HFFc6 (cell line): ENCODE measurements at places on chromosomes 4 and X. TPM values are rescaled to one million over a fixed set of nuclear protein-coding genes. Genes with fewer than 3 reads are reported as not detected.

GRCh38 chr4:24796620-24797019 is 1.2 kb downstream of the SOD3 start:
- DNase-seq = no peak
- no peak overlapping the region for H3K27ac ChIP-seq
- peaks cover 28% of the 10 kb centered on the region for H3K4me1 ChIP-seq
- no peak overlapping the region for H3K4me3 ChIP-seq
- peaks cover 7% of the 10 kb centered on the region for H3K27me3 ChIP-seq

- H3K36me3 ChIP-seq = no peaks in the 10 kb centered on the region
- H3K27ac ChIP-seq = no peak overlapping the region
- no peaks in the 10 kb centered on the region for H3K4me1 ChIP-seq
- H3K27me3 ChIP-seq = peaks cover 4% of the 10 kb centered on the region
These were observed 1.1 kb upstream of the SHROOM4 start for GRCh38 chrX:50815120-50815519.

GRCh38 chr4:10762561-10762960 is 78.0 kb upstream of the CLNK start:
- no peak overlapping the region for H3K4me3 ChIP-seq
- peaks cover 3% of the 10 kb centered on the region; the same call in 1 of the 2 replicates for H3K27me3 ChIP-seq
- H3K27ac ChIP-seq = peak overlapping the region; percentile 53
- no peaks in the 10 kb centered on the region for H3K36me3 ChIP-seq
- peak; percentile 65 for DNase-seq

DNA sequence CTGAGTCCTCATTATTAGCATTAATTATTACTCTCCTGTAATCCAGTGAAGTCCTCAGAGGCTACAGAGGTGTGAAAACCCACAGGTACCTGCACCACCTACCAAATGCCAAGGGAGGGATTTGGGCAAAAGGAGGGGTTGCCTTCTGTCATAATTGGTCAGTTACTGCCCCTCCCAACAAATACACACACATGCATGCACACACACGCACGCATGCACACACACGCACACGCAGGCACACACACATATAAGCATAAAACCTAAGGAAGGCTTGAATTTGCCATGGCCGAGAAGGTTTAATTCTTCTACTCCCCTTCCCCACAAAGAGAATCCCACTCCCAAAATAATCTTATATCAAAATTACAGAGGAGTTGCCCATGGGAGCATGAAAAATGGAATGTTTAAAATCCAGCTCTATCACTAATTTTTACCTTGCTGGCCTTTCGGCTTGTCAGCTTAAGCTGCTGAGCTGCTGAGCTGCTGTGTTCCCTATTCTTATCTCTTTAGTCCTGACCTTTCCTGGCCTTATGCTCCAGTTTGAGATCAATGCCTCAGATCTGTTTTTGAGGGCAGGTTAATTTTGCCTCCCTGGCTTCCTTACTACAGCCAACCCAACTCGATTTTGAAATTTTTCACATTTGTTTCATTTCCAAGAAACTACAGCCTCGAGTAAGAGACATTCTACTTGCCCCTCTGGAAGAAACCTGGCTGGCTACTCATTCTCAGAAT is 95.0 kb downstream of the CAMK2D start:
- DNase-seq = no peak
- H3K27ac ChIP-seq = no peak overlapping the region; the same call in 1 of the 2 replicates
- H3K27me3 ChIP-seq = peaks cover 2% of the 10 kb centered on the region
- H3K4me1 ChIP-seq = peaks cover 13% of the 10 kb centered on the region
- H3K4me3 ChIP-seq = no peak overlapping the region

GRCh38 chr4:56048702-56049431 is 100.1 kb downstream of the CEP135 start:
- no peak overlapping the region for H3K27ac ChIP-seq
- H3K36me3 ChIP-seq = no peaks in the 10 kb centered on the region
- H3K4me3 ChIP-seq = peak overlapping the region; percentile 82
- H3K4me1 ChIP-seq = peaks cover 9% of the 10 kb centered on the region

DNA sequence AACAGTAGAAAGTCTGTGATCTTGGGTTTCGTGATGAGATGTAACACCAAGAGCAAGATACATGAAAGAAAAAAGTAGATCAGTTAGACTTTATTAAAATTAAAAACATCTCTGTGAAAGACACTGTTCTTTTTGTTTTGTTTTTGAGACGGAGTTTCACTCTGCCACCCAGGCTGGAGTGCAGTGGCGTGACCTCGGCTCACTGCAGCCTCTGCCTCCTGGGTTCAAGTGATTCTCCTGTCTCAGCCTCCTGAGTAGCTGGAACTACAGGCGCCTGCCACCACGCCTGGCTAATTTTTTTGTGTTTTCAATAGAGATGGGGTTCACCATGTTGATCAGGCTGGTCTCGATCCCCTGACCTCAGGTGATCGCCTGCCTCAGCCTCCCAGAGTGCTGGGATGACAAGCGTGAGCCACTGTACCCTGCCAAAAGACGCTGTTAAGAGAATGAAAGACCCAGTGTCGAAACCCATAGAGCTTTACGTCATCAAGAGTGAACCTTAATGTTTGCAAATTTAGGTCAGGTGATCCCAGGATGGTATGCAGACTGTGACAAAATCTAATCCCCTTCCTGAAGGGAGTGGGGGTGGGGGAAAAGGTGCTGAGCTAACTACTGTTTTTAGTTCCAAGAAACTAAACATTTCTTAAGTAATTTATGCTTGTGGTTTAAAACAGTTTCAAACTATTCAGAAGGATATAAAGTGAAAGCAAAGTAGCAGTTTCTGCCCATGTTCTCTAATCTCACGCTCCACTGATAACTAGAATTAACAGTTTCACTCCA is 8.0 kb downstream of the OFD1 start:
- H3K4me3 ChIP-seq = no peak overlapping the region
- no peak for DNase-seq
- peaks cover 5% of the 10 kb centered on the region for H3K4me1 ChIP-seq
- H3K27me3 ChIP-seq = no peaks in the 10 kb centered on the region
- no peak overlapping the region for H3K27ac ChIP-seq

DNA sequence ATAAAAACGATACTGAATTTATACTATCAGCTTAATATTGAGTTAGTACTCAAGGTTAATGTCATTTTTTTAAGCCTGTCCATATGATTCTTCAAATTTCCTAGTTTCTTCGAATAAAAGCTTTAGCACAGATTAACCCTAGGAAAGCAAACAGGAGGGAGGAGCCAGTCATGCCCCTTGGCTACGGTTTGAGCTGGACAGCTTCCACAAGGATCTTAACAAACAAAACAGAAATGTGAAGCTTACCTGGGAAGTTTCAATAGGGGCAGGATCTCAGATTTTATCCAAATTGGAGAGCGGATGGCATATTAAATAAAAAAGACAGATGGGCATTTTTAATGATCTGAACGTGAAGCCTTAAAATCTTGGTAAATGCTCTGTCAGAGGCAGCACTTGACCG is 2.3 kb downstream of the NWD2 start:
- H3K36me3 ChIP-seq = no peaks in the 10 kb centered on the region
- H3K4me3 ChIP-seq = no peak overlapping the region
- no peak for DNase-seq
- H3K27ac ChIP-seq = no peak overlapping the region
- no peaks in the 10 kb centered on the region; the same call in 1 of the 2 replicates for H3K27me3 ChIP-seq

DNA sequence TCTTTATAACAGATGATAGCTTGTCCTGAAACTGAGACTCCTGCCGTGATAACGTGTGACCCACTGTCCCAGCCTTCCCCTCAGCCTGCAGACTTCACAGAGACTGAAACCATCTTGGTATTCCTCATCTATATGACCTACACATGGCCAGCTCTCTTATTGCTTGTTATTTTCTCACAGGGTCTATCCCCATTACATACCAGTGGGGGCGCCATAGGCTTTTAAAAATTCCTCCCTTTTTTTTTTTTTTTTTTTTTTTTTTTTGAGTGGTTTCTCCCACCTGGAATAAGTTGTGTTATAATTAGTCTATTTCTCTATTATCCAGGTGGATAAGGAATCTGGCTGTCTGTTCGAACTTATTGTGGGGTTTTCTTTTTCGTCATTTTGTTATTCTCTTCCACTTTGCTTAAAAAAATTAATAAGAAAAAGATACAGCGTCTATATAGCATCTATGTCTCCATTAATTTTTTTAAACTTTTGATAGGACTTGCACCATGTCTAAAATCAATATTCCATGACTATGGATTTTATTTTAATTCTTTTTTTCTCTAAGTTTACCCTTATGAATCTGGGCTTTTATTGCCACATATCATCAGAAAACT is 47.2 kb downstream of the GYG2 start:
- no peak for DNase-seq
- no peak overlapping the region for H3K4me3 ChIP-seq
- H3K4me1 ChIP-seq = no peaks in the 10 kb centered on the region

DNA sequence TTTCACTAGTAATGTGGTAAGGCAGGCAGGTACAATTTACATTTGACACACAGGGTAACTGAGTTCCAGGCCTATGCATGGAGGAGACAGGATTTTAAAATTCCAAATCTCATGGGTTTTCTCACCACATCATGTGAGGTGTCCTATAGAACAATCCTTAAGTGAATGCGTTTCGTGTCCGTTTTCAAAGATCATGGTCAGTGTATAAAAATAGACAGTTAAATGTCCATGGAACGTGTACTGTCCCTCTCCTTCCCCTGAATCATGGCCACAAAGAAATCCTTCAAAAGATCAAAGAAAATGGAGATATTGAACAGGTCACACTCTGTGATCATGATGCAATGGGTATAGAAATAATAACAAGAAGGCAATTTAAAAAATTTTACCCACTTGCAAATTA is 42.0 kb downstream of the LIMCH1 start:
- peak overlapping the region; percentile 41; the same call in 1 of the 2 replicates for H3K27ac ChIP-seq
- peak overlapping the region; percentile 60; the same call in 1 of the 2 replicates for H3K4me3 ChIP-seq
- no peaks in the 10 kb centered on the region; the same call in 1 of the 2 replicates for H3K27me3 ChIP-seq
- DNase-seq = no peak

GRCh38 chr4:61254406-61254805 is 54.3 kb downstream of the ADGRL3 start:
- H3K4me1 ChIP-seq = no peaks in the 10 kb centered on the region
- H3K4me3 ChIP-seq = no peak overlapping the region
- no peaks in the 10 kb centered on the region for H3K36me3 ChIP-seq
- DNase-seq = no peak

GRCh38 chrX:11725631-11726442 is 32.2 kb upstream of the MSL3 start:
- no peak for DNase-seq
- H3K27ac ChIP-seq = no peak overlapping the region
- no peaks in the 10 kb centered on the region for H3K36me3 ChIP-seq
- no peaks in the 10 kb centered on the region for H3K4me1 ChIP-seq
- peaks cover 3% of the 10 kb centered on the region for H3K27me3 ChIP-seq
- no peak overlapping the region for H3K4me3 ChIP-seq

CT55 gene
- total RNA-seq = not detected in 3 replicates
